ENCODE measurements at places on chromosomes 7 and 10. TPM values are rescaled to one million over a fixed set of nuclear protein-coding genes. Genes with fewer than 3 reads are reported as not detected.

ADAM22 gene
- 2.6 TPM for total RNA-seq

DNA sequence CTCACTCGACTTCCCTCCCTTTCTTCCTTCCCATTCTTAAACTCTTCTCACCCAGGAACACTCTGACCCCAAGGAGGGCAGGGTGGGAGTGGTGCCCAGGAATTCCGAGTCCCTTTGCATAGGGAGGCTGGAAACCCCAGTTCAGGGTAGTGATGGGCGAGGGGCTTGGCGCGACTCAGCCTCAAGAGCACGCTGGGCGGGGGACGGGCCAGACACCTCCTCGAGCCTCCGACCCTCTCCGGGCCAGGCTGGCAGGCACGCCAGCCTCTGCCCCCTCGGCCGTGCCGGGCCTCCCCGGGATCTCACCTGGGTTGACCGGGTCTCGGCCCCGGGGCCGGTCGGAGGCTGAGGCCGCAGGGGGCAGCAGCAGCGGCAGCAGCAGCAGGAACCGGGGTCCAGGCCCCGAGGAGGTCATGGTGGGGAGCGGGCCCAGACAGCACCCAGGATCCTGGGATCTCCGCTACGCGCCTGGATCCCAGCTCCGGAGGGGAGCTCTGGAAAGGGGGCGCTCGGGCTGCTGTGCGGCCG lies 457 bp downstream of the PLOD3 start:
- DNase-seq = no peak

DNA sequence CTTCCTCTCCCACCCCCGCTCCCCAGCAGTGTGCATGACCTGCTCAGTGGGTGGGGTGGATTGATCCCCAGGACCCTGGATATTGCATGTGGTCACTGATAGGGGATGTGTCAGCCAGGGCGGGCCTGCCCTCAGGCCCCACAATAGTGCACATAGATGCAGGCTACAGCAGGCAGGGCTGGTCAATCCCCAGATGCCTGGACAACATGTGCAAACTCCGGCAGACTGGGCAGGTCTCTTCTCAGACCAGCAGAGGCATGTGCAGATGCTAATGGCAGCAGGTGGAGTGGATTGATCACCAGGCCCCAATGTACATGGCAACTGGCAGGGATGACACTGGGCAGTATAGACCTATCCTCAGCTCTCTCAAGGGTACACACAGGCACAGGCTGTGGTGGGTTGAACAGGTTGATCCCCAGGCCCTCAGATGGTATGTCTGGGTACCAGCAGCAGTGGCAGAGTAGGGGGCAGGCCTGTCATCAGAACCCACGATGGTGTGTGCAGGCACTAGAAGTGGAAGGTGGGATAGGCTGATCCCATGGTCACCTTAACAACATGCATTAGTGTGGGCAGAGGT lies 98.6 kb downstream of the LANCL2 start:
- no peak for DNase-seq

DNA sequence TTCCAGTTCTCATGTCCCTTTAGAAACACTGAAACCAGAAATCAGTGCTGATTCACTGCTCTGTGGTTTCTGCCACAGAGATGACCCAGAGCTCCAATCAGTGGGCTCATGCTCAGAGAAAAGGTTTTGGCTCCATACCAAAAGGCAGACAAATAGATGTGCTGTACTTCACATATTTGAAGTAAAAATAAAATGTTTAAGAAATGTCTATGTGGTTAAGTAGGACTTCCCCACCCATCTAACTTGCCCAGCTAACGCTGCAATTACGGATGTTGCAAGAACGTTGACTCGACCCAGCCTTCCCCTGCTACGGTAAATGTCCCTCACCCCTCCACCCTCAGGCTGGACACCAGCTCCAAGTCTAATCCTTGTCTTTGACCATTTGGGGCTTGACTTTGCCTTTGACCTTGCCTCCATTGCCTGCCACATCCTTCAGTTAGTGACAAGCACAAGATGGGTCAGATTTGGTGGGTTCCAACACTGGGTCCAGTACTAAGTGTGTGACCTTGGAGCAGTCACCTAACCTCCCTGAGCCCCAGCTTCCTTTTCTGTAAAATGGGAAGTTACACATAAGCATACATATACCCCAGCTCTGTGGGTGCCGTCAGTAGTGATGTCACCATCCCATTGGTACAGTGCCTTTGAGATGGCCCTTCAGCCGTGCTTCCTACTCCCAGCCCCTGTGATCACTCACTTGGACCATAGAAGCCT lies 95.8 kb downstream of the CHST15 start:
- no peak for DNase-seq

FXYD4 gene
- total RNA-seq = not detected

ASAH2 gene
- total RNA-seq = 0.37 TPM

GRCh38 chr10:852386-852785 lies 79.1 kb downstream of the LARP4B start:
- DNase-seq = no peak

TYW1B gene
- 5.8 TPM for total RNA-seq

DNA sequence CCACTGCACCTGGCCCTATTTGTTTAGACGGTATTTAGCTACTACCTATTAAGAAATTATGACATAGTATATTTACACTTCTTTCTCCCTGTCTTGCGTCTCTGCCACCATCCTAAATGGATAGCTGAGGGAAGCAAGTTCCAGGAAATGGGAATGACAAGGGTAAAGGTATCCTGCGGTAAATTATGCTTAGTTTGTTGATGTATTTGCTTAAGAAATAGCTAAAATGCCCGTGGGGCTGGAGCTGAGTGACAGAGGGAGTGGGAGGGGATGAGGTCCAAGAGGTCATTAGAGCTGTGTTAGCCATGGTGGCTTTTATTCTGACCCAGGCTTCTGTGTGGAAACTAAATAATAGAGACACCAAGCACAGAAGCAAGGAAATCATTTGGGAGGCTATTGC lies 29.0 kb upstream of the UBE2D1 start:
- no peak for DNase-seq

WNT16 gene
- total RNA-seq = not detected

- DNase-seq = no peak
Measured at GRCh38 chr10:47359626-47360418, 11.7 kb downstream of the RBP3 start.

DNA sequence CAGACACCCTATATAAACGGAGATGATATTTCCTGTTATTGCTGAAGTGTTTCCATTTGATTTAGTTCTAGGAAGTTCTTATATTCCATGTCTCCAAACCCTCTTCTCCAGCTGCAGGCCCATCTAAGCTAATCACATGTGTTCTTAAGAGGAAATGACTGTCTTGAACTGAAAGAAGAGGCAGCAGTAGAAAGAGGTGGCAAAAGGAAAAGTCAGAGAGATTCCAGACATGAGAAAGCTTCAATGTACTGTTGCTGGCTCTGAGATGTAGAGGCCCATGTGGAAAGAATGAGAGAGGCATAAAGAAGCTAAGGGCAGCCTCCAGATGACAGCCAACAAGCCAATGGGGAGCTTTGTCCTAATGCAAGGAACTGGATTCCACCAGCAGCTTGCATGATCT lies 287.2 kb downstream of the GFRA1 start:
- no peak for DNase-seq

DNA sequence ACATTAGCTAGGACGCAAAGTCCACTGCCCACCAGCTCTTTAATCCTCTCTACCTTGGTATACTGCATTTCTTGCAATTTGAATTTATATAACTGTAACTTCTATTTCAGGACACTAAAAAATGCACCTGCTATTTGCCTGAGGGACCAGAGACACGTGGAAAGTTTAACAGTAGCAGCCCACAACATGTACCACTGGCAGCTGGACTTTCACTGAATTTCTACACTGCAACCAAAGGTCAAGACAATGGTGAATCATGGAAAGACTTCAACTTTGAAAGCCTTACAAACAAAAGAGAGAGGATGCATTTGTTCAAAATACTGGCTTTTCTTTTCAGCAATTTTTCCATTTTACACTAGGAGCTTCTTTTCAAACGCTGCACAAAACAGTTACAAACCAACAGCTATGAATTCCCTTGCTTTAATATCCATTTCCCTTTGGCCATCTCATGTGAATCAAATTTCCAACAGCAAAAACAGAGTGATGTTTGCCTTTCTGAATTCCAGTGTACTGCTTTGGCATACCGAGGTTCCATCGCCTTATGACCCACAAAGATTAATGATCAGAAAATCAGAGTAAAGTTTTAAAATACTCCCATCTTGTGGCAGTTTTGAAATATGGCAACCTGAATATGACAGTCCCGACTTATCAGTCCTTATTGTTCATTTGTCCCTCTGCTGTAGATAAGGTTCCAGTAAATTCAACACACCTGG lies 29.9 kb upstream of the HNRNPH3 start:
- DNase-seq = no peak
